ENCODE measurements at places on chromosomes 3 and 15.

- H3K4me1 ChIP-seq, result peaks cover 4% of the 10 kb centered on the region
- DNase-seq, result no peak
- H3K27me3 ChIP-seq, result no peaks in the 10 kb centered on the region
- no peaks in the 10 kb centered on the region for H3K36me3 ChIP-seq
- H3K27ac ChIP-seq, result no peak overlapping the region
These were observed 8.4 kb downstream of the CX3CR1 start for GRCh38 chr3:39271363-39271914.

DNA sequence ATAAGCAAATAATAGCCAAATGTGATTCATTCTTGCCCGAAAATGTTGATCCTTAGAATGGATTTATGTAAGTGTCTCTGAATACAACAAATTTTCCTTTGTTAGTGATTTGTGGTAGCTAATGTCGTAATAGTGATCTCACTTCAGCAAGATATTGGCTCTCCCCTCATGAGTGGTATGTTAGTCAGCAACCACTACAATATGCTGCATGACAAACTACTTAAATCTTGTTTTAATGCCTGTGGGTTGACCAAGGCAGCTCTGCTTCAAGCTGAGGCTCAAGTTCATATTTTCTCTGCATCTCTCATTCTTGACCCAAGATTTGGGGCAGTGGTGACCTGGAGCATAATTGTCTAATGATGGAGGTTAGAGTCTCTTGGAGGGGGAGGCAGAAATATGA is 49.8 kb upstream of the GALNT15 start:
- no peaks in the 10 kb centered on the region for H3K36me3 ChIP-seq
- H3K27me3 ChIP-seq, result no peaks in the 10 kb centered on the region
- no peak for DNase-seq
- no peak overlapping the region for H3K4me3 ChIP-seq

- H3K27me3 ChIP-seq, result no peaks in the 10 kb centered on the region
- H3K4me1 ChIP-seq, result peaks cover 10% of the 10 kb centered on the region
- no peak for DNase-seq
- H3K36me3 ChIP-seq, result no peaks in the 10 kb centered on the region
- no peak overlapping the region for H3K4me3 ChIP-seq
- no peak overlapping the region for H3K27ac ChIP-seq
These were observed 166.9 kb downstream of the CHST2 start for GRCh38 chr3:143286392-143287010.

GRCh38 chr3:101932326-101933068 is 83.2 kb downstream of the NFKBIZ start:
- no peak overlapping the region for H3K27ac ChIP-seq
- no peaks in the 10 kb centered on the region for H3K27me3 ChIP-seq
- peaks cover 23% of the 10 kb centered on the region for H3K4me1 ChIP-seq
- DNase-seq, result no peak
- no peak overlapping the region for H3K4me3 ChIP-seq

DNA sequence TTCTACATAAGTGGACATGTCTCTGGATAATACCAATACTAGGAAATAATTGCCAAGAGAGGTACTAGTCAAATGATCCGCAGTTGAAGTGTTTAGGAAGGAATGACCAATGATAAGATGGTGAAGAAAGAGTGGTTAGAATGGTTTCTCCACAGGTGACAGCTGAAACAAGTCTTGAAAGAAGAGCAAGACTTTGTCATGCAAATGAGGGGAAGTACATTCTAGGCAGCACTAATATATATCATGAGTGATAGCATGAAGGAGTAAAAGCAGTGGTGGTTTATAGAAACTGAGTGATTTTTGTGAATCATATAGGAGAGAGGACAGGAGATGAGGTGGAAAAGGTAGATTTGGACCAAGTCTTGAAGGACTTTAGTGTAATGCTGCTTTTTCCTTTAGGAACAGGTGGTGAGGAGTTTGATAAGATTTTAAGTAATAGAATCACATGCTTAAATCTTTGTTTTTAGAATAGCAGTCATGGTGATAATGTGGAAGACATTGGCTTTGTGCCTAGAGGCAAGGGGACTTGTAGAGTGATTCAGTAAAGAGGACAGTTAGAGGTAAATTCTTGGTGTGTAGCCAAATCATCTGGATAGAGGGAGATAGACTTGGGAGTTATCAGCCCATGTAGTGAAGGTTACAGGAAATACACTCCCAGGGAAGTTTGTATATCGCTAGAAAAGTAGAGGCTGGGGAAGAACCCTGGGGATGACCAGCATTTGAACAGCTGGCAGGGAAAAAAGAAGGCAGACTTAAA is 31.9 kb downstream of the SLMAP start:
- H3K36me3 ChIP-seq, result no peaks in the 10 kb centered on the region
- no peak for DNase-seq

DNA sequence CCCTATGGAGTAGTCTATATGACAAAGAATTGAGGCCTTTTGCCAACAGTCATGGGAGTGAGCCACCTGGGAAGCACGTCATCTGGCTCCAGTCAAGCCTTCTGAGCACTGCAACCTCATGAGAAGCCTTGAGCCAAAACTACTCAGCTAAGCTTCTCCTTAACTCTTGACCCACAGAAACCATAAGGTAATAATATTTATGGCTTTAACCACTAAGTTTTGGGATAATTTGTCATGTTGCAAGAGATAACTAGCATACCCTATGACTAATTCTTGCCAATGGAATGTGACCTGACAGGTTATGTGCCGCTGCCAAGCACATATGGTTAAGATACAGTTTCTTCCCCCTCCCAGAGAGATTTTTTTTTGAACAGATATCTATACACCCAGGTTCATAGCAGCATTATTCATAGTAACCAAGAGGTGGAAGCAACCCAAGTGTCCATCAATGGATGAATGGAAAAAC is 11.8 kb upstream of the SLC6A11 start:
- H3K27ac ChIP-seq, result no peak overlapping the region
- H3K27me3 ChIP-seq, result peaks cover 8% of the 10 kb centered on the region
- no peaks in the 10 kb centered on the region for H3K4me1 ChIP-seq
- no peaks in the 10 kb centered on the region for H3K36me3 ChIP-seq
- no peak overlapping the region for H3K4me3 ChIP-seq

GRCh38 chr3:182729903-182730674 is 63.2 kb upstream of the ATP11B start:
- H3K4me3 ChIP-seq, result no peak overlapping the region
- peaks cover 6% of the 10 kb centered on the region for H3K4me1 ChIP-seq
- H3K27me3 ChIP-seq, result peaks cover 6% of the 10 kb centered on the region
- H3K27ac ChIP-seq, result no peak overlapping the region
- no peak for DNase-seq

DNA sequence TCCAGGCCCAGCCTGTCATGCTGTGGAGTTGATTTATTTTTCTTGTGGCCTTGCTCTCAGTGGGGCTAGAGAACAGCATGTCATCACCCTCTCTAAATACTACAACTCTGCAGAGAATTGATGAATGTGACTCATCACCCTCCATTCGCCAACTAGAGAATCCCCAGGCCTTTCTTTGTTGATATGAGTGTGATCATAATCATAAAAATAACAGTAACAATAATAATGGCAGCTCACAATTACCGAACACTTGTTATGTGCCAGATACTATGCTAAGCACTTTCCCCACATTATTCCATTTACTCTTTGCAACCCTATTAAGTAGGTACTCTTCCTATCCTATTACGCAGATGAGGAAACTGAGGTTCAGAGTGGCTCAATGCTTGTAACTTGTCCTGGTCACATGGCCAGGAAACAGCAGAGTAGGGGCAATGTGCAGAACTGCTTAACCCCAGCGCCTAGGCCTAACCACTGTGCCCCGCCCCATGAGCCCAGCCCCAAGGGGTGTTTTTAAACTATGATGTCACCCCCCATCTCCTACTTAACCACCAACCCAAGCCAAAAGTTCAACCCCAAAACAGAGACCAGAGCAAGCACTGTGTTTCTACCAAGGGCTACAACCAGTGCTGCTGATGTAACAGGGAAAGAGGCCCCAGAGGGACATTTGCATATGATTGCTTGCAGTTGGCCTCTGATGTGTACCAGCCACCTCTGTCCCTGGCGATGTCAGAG is 104.5 kb downstream of the ADCY5 start:
- no peak for DNase-seq
- no peak overlapping the region for H3K4me3 ChIP-seq
- H3K27ac ChIP-seq, result no peak overlapping the region
- H3K36me3 ChIP-seq, result no peaks in the 10 kb centered on the region

GRCh38 chr3:10764259-10765051 is 51.6 kb upstream of the SLC6A11 start:
- no peak overlapping the region for H3K4me3 ChIP-seq
- H3K36me3 ChIP-seq, result no peaks in the 10 kb centered on the region
- H3K27me3 ChIP-seq, result peaks cover 19% of the 10 kb centered on the region
- DNase-seq, result no peak
- H3K4me1 ChIP-seq, result no peaks in the 10 kb centered on the region
- H3K27ac ChIP-seq, result no peak overlapping the region

DNA sequence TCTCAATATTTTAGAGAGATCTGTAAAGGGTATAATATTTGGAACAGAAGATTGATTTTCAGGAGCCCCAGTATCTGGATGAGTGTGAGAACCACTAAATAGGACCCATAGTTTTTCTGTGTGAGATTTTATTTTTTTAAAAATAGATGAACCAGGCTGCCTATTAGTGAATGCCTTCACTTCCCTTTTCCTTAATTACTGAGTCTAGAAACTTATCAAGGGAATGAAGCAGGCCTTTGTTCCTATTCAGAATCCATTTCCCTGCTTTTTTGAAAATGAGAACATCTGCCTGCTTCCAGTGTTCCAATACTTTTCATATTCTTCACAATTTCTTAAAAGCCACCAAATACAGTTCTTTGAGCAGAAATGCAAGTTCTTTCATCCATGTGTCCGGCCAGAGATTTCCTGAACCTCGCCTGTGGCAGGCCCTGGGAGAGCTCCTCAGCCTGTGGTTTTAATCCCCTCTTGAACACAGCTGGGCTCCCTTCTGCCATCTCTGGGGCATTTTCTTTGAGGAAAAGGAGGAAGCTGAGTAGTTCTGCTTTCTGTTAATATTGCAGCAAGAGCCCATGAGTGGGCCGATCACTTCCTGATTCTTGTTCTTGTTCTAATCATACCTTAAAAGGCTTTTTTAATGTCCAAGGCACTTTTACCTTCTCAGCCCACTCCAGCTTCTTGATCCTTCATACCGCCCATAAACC is 4.7 kb downstream of the EHD4 start:
- peaks cover 2% of the 10 kb centered on the region for H3K36me3 ChIP-seq
- peak overlapping the region; percentile 86 for H3K27ac ChIP-seq
- H3K4me1 ChIP-seq, result peaks cover 59% of the 10 kb centered on the region
- peak; percentile 10 for DNase-seq

DNA sequence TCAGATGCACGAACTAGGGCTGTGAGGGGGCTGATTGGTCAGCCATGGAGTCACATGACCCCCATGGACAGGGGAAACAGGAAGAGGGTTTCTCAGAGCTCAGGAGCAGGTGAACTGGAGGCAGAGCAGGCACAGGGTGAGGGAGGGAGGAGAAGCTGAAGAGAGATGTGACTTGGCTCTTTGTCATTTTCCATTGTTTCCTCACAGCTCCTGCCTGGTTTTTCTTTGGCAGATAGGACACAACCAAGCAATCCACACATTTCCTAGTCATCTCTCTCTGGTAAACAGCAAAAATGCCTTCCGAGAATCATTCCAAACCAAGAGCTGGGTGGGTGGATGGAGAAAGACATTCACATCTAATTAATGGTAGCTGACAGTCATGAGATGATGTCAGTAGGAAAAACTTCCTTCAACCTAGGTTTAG is 43.4 kb upstream of the LMCD1 start:
- no peaks in the 10 kb centered on the region for H3K36me3 ChIP-seq
- H3K27me3 ChIP-seq, result peaks cover 18% of the 10 kb centered on the region
- no peaks in the 10 kb centered on the region for H3K4me1 ChIP-seq

- no peak overlapping the region for H3K27ac ChIP-seq
- no peak overlapping the region for H3K4me3 ChIP-seq
- H3K4me1 ChIP-seq, result no peaks in the 10 kb centered on the region
These were observed 567.0 kb upstream of the RGMA start for GRCh38 chr15:93656041-93656440.

DNA sequence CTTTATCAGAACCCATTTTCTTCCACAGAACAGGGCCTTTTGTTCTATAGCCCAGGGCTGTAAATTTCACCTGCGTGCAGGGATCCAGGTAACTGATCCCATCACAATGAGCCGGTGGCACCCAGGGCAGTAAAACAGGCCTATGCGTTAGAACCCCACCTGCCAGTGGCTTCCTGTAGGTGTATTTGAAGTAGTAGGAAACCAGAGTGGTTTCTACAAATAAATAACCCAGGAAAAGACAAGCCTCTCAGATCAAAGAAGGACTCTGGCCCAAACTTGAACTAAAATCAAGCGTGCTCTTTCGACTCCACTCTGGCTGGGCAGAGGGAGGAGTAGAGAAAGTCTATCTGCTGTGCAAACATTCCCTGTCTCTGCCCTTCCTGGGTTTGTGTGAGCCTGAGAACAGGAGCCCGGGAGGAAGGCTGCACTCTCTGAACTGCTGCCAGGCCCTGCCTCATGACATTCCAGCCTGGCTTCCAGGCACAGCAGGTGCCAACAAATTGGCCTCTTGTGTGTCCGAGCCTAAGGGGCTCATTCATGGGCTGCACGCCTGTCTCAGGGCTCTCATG is 77.7 kb downstream of the CEMIP start:
- no peaks in the 10 kb centered on the region for H3K36me3 ChIP-seq
- DNase-seq, result peak; percentile 8
- H3K27ac ChIP-seq, result no peak overlapping the region
- no peak overlapping the region for H3K4me3 ChIP-seq
- H3K27me3 ChIP-seq, result no peaks in the 10 kb centered on the region

DNA sequence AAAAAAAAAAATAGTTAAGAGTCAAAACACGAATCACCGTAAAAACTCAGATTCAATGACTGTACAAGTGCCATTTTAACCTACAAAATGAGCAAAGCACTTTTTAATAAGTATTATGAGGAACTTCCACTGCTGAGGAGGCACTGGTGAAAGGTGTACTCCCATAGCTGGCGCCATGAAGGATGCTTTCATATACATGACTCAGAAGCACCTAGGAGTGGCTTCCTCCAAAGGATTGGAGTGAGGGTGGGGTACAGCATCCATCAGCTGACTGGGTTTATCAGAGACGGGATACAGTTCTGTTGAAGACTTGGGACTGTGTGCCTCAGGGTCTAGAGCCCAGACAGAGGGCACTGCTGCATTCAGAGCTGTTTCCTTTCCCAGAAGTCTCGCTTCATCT is 60.9 kb upstream of the MEX3B start:
- peaks cover 3% of the 10 kb centered on the region for H3K27me3 ChIP-seq
- no peaks in the 10 kb centered on the region for H3K36me3 ChIP-seq
- H3K27ac ChIP-seq, result no peak overlapping the region
- H3K4me1 ChIP-seq, result peaks cover 3% of the 10 kb centered on the region

DNA sequence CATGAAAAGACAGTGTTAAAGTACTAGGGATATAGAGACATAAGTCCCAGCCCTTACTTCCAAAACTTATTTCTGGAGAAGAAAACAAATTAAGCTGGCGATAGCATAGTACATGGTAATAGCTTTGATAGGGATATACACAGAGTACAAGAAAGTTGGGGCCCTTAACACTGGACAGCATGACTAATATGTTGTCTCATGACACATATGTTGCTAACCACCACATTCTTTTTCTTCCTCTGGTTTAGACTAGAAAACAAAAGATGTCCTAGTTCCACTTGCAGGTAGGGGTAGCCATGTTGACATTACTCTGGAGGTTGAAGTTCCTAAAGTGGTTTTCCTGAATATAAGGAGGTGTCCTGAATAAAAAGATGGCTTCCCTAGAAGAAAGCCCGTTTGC is 75.3 kb downstream of the RFX7 start:
- no peaks in the 10 kb centered on the region for H3K27me3 ChIP-seq
- H3K4me1 ChIP-seq, result peaks cover 69% of the 10 kb centered on the region
- H3K4me3 ChIP-seq, result no peak overlapping the region
- H3K27ac ChIP-seq, result no peak overlapping the region
- H3K36me3 ChIP-seq, result peaks cover 27% of the 10 kb centered on the region

Measured in naive thymus-derived CD8-positive, alpha-beta T cell (primary cell).